ENCODE measurements at places on chromosomes 13 and 19.

DNA sequence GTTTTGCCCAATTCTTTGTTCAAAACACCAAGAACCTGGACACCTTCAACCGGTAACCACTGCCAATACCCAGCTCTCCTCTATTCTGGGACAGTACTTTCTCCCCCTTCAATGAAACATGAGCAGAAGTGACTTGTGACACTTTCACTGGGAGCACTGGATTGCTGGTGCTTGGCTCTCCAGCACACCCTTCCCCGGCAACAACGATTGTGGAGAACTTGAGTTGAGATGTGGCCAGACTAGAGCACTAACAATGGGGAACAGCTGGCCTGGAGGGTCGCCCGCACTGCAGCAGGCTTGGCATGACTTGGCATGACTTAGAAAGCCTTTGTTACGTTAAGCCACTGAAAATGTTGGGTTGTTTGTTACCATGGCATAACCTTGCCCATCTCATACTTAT is 7.5 kb upstream of the B3GLCT start:
- DNase-seq, result no peak

DNA sequence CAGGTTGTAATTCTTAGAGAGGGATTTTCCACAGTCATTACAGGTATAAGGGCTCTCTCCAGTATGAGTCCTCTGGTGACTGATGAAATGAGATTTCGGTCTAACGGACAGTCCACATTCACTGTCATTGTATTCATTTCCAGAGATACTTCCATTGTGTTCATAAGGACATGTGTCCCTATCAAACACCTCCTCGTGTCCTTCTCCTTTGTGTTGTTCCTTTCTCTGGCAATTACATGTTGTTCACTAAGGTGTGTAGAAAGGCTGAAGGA is 10.5 kb upstream of the ZSCAN18 start:
- no peak for DNase-seq

DNA sequence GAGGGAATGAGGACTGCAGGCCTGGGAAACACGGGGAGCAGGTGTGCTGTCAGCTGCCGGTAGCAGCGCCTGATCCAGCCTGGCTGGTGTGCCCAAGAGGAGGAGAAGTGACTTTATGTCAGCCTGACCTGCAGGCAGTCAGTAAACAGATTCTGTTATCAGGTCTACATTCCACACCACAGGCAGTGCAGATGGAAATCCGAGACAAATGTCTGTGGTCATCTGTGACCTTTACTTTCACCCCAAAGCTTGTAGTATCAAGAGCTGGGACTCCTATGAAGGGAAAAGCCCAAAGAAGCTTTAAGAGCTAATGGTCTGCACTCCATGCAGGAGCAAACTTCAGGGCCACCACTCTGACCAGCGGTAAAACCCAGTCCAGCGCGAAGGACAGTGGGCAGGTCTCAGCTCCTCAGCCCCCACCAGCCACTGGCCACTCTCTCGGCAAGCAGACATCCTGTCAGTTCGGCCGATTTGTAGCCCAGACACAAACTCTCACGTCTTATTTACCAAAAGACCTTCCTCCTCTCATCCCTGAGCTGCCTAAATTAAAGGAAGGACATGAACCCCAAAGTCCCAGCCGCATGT is 7.7 kb downstream of the EPS15L1 start:
- DNase-seq, result peak; percentile 88

DNA sequence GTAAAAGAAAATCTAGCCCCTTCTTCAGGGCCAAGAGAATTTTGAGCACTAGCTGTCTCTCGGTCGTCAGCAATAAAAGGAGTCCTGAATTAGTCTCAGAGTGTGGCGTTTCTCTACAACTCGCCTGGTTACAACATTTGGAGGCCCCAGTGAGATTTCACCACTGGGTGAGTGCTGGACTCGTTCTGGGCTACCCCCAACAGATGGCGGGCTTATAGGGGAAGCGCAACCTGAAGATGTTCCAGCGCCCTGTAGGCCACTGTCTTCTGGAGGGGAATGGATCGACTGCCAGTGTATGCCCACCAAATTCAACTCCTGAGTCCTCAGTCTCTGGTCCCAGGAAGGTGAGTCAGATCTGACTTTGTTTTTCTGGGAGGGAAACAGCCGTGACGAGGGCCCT is 11.7 kb upstream of the ZNF181 start:
- no peak for DNase-seq

- no peak for DNase-seq
Measured at GRCh38 chr13:67977066-67977465, 746.9 kb upstream of the PCDH9 start.

GRCh38 chr13:59754411-59754810 is 409.3 kb downstream of the DIAPH3 start:
- DNase-seq, result no peak

GRCh38 chr13:46468570-46469463 is 81.8 kb upstream of the RUBCNL start:
- no peak for DNase-seq

GRCh38 chr19:56137405-56137804 is 3.7 kb upstream of the ZNF444 start:
- no peak for DNase-seq

- DNase-seq, result peak; percentile 82
Measured at GRCh38 chr19:3783660-3784584, 2.3 kb downstream of the MATK start.

GRCh38 chr13:31967155-31967554 is 64.4 kb upstream of the FRY start:
- no peak for DNase-seq

- peak; percentile 89 for DNase-seq
Measured at GRCh38 chr19:37902668-37903067, 3.7 kb downstream of the WDR87 start.

GRCh38 chr19:19075126-19075525 is 11.3 kb downstream of the SLC25A42 start:
- DNase-seq, result no peak

- DNase-seq, result no peak
Measured at GRCh38 chr19:35341565-35342225, 6.0 kb upstream of the FFAR1 start.

DNA sequence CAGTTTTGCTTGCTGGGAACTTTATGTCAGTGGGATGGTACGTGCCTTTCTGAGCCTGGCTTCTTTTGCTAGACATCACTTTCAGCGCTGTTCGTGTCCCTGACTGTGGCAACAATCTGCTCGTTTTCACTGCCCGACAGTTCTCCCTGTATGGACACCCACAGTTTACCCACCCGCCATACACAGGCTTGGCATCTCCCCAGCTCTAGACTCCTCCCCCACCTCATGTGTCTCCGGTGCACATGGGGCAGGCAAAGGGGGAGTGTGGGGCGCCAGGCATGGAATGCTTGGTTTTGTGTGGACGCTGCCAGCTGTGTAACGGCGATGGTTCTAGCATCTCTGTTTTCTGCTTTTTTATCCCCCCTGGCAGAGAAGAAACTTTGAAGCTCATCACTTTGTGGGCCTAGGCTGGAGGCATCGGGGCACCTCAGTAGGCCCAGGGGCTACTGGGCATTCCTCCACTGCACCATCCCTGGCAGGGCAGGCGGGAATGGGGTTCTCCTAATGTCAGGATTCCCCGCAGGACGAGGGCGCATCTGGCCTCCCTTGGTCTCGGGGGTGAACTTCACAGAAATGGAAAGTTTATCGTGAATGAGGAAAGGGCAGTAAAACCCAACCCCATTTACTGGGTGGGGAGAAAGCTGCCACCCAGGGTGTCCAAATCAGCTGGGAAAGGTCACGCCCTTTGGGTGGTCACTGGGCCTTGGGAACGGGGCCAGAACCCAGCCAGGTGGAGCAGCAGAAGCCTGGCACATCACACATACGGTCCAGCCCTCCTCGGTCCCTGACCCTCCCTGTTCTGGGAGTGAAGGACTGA is 60.8 kb downstream of the CEBPG start:
- DNase-seq, result no peak

GRCh38 chr13:22061371-22061805 is 390.5 kb downstream of the FGF9 start:
- DNase-seq, result peak; percentile 77

- peak; percentile 94 for DNase-seq
Measured at GRCh38 chr19:19361075-19361594, 40.5 kb downstream of the MAU2 start.

All from ELF-1 (cell line).